Endothelial cell of coronary artery (primary cell): ENCODE measurements at places on chromosomes 11 and 22. TPM values are rescaled to one million over a fixed set of nuclear protein-coding genes. Genes with fewer than 3 reads are reported as not detected.

The TECTA gene
- total RNA-seq: 0.19 and 0.27 TPM in 2 replicates

The RTN4R gene
- total RNA-seq: 0.19 and 0.54 TPM in 2 replicates

The PNPLA5 gene
- not detected in 2 replicates for total RNA-seq

The ACTN3 gene
- total RNA-seq: 0.09 TPM in 1 of 2 replicates, not detected in the other

The GGTLC3 gene
- total RNA-seq: not detected in 2 replicates
